ENCODE measurements at places on chromosomes 12 and 14.

DNA sequence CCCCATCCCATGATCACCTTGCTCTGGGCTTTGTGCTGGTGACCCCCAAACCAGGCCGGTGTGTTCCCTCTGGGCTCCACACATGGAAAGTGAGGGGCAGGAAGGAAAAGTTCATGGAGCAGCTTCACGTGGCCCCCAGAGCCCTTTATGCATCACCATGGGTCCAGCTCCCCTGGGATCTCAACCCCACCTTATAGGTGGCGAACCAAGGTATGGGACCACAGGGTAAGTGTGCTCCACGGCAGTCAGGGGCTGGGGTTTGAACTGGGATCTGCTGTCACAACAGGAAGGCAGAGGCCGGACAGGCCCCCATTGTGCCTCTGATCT, 7.4 kb upstream of the BEGAIN start:
- DNase-seq: no peak

DNA sequence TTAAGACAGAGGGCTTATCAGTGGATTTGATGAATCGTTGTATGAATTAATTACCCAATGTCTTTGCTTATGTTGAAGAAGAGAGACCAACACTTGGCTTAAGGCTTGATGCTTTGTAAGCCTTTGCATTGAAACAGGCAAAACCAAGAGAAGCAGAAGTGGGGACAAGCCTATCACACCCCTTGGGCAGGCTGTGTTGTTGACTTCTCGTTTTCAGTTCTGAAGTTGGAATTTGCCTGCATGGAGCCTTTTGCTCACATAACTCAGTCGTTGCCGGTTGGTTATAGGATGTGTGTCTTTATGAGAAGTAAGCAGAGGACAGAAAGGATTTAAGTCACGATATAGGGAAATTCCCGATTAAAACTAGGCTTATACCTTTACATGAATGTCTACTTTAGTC, 94.7 kb downstream of the CCDC92 start:
- no peak for DNase-seq

DNA sequence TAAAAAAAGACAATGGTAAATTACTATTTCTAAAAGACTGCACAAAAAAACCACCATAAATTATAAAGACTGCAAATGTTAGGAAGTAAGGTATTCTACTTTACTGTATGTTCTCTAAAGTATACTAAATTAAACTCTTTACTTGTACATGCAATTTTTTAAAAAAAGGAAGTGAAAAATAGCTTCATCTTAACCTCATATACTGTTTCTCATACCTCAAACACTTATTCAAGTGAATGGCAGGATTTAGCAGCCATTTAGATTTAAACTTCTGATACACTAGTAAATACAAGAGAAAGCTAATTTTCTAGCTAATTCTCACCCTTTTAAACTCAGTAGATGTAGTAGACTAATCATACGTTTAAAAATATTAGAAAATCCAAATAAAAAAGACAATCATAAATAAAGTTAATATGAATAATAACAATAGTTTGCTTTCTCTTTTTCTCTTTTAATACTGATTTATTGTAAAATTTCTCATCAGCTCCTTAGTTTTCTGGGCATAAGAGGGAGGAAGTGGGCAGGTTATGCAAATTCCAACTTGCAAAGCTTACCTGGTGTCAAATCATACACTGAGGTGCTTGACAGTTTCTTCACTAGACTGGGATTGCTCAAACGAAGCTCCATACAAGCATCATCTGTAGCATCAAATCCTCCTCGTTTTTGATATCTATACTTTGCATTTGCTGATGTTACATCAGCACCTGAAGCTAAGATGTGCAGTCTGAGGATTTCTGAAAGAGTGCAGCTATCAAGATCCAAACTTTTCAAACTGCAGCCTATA, 71.0 kb upstream of the CFL2 start:
- DNase-seq: peak; percentile 28

DNA sequence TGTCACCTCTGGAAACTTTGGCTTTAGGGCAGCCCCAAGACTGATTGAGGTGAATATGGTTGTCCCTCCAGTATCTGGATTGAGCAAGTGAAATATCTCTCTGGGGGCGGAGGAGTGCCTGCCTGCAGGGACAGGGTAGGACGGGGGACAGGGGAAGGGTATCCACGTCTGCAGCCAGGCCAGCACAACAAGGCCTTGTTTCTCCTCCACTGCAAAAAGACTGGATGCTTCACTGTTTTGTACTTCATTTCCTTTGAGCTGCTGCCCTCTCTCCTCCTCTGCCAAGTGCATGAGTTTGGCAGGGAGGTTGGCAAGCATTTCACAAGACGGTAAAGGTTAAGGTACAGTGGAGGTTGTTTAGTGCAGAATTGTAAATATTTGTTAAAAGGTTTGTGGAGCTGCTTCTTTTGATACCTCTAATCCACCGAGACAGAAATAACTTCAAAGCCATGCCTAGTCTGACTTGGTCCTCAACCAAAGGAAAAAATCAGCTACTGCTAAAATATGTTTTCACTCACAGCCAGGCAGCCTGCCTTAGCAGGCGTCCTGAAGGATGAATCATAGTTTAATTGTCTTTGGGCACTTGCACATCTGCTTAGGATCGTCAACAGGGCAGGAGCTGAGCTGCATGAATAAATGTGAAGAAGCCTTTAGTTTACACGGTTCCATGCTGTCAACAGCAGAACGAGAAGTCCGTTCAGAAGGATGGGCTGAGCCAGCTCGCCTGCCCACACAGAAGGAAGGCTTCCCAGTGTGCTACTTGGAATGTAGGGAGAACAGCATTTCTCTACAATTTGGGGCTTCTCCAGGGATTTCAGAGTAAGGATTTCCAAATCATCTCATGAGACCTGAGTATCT, 269.7 kb downstream of the TTC6 start:
- DNase-seq: no peak

DNA sequence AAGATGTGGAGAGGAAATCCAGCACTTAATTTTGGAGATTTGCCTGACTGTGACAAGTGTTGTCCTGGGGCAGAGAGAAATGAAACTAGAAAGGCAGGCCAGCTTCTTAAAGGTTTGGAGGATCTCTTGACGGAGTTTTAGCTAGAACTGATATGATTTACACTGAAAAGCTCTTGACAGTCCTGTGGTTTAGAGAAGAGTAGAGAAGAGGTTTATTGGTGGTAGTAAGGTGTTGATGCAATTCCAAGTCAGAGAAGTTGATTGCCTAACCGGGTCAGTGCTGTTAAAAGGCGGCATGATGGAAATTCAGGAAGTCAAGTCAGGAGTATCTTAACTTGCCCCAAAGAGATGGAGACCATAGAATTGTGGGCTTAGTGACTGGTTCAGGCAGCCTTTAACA, 89.0 kb upstream of the TRAF3 start:
- DNase-seq: no peak

GRCh38 chr12:90060031-90060430, 351.4 kb upstream of the ATP2B1 start:
- DNase-seq: no peak

- no peak for DNase-seq
Observed at GRCh38 chr14:35088514-35088913, 33.3 kb downstream of the PPP2R3C start.

DNA sequence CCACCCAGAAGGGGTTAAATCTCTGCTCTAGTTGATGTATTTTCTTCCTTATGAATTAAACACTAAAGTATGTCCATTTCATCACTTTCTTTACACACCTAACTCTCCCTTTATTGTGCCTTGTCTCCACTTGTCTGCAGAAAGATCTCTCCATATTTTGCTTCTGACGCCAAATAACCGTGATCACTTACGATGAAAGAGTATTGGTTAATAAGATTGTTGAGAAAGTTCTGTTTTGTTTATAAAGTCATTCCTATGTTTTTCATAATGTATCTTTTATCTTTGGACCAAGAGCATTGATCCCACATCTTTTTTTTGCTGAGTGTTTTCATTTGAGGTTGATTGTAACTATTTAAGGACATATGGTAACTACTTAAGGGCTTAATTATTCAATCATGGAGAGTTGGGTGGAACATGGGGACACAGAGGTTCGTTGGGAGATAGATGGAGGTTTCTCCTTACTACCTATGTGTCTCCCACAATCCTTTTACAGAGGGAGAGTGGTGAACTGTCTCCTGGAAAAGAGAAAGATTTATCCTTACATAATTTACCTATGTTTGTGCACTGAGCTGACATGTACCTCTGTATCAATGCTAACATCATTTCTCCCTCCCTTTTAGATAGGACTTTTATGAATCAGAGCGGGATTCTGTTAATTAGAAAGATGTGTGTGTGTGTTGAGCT, 120.7 kb upstream of the SLC38A2 start:
- DNase-seq: no peak

GRCh38 chr14:87838931-87839330, 154.1 kb downstream of the GALC start:
- DNase-seq: no peak

DNA sequence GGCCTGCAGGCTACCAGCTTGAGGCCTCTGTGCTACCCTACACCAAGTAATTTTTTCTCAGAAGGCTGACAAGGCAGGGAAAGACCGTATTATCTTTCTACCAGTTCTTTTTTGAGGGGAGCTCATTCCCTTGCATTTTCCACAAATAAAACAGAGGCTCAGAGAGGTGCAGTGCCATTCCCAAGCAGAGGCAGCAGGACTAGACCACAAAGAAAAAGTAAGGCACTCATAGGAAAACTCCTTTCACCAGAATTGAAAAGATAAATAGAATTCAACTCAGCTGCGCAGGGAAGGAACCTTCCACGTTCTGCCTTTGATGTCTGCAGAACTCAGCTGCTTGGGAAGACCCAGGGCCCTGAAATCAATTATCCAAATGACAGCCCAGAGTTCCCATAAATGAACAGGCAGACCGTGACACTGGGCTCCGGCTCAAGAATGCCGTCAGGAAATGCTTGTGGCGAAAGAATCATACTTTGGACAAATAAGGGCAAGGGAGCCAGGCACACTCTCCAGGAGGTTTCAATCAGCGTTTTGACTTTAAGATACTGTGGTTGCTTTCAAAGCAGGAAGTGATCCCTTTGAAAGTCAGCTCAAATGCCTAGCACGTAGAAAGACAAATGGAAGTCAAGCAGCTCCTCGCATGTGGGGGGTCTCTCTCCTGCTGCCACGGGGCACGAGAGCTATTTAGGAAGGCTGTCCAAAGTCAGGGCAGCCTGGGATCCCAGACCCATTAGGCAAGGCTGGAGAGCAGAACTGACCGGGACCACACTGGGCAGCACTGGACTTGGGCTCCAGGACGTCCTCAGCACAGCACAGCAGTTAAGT, 14.0 kb downstream of the KCTD10 start:
- no peak for DNase-seq

DNA sequence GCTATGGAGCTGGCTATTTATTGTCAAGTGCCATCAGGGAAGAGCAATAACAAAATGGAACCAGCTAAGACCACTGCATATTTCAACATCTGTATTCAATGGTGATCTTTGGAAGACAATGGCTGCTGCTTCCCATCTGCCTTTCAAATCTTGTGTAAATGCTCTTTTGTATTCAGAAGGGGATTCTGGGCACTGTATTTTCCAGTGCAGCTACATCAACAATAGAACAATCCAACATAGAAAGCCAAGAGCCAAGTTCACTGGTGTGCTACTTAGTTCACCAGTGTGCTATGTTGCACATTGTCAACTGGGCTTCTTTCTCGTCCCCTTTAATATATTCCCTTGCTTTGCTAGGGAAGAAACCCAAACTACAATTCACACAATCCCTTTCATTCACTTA, 128.8 kb upstream of the OR4E1 start:
- DNase-seq: no peak

- no peak for DNase-seq
Observed at GRCh38 chr12:102365365-102365764, 115.0 kb downstream of the IGF1 start.

DNA sequence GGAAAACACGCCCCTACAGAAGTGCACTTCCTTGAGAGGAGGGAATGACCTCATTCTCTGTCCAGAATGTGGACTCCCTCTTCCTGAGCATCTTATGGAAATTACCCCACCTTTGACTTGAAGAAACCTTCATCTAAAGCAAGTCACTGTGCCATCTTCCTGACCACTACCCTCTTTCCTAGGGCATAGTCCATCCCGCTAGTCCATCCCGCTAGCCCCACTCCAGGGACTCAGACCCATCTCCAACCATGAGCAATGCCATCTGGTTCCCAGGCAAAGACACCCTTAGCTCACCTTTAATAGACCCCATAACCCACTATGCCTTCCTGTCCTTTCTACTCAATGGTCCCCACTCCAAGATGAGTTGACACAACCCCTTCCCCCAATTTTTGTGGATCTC, 5.0 kb upstream of the INHBE start:
- DNase-seq: no peak

DNA sequence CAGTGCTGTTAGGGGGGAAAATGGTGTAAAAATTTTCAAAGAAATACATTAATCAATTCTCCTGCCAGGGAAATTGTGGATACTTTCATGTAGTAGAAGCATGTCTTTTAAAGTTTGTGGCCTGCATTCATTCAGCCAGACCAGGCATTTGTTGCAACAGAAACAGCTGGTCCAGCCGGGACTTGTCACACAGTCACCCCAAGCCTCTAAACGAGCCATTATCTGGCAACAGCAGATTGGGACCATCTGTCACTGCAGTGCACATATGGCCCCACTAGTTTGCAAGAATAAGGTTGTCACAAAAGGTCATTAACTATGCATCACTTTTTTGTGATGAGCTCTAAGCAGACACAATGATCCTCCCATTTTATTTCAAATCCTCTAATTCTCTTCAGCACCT, 193.9 kb downstream of the PHLDA1 start:
- no peak for DNase-seq

DNA sequence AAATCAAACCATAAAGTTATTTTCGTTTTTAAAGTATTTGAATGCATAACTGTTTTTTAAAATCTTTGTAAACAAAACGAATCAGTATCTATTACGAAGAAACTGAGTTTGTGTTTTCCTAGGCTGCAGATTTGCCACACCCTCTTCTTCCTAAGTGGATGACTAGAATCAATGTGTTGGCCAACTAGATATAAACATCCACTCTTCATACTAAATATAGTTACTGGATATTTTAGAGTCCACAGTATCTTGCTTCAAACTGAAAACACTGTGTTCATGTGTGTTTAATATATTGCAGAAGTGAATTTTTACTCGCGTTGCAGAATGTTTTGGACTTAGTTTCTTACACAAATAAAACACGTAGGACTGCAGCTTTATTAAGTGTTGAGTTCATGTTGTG, 63.2 kb downstream of the KLHL28 start:
- no peak for DNase-seq

GRCh38 chr14:101489092-101489760, 72.1 kb upstream of the DIO3 start:
- no peak for DNase-seq

DNA sequence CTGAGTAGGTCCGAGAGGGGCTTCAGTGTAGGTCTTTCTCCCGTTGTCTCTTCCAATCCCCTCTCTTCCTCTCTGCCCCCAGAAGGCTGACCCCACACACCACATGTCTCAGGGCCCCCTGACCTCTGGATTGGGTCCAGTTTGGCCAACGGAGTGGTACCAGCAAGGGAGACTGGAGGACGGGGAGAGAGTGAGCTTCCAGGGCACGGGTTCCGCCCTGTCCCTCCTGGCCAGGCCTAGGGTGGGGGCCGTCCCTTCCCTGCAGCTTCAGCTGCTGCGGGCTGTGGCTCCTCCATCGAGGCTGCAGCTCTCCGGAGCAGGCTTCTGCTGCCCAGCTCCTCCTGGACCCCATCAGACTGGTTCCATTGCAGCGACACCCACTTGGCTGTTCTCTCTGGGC, 17.4 kb downstream of the FZD10 start:
- no peak for DNase-seq

GRCh38 chr12:103020839-103021238, 63.4 kb downstream of the ASCL1 start:
- no peak for DNase-seq
